ENCODE measurements at places on chromosomes 2 and 18.
A peak's percentile ranks its signal among the peaks of the same experiment; 100 is the strongest.

- DNase-seq: peak; percentile 6
Measured at GRCh38 chr2:128775217-128775913, 456.7 kb upstream of the HS6ST1 start.

DNA sequence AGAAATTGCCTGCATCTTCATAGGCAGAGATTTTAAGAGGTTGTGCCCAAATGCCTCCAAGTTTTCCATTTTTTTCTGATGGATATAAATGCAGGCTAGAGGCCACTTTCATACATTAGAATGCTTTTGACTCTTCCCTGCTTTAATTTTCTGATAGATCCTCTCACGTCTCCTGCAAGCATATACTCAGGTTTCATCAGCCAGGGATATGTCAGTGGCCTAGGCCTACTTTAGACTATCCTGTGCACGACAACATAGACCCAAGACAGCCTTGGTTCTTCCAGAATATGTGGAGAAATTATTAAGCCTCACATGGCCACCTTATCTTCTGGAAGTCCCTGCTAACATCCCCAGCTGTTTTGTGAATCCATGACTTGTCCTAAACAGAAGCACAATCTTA lies 415.9 kb downstream of the TDRD15 start:
- DNase-seq: no peak

GRCh38 chr2:46849046-46849715 lies 66.4 kb downstream of the MCFD2 start:
- no peak for DNase-seq

DNA sequence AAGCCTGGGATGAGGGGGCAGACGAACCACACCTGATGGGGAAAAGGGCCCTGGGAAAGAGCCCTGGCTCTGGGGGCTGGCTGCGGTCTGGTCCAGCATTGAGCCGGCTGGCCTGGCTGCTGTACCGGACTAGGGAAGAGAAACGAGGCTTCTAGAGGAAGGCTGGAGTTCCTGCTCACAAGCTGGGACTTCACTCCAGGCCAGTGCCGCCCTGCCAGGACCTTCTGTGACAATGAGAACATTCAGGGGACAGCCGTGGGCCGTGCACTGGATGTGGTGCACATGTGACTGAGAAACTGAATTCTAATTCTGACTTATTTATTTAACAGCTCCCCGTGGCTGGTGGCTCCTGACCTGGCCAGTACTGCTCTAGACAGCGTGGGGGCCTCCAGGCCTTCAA lies 269.3 kb downstream of the HDAC4 start:
- DNase-seq: no peak

GRCh38 chr2:67702284-67702683 lies 305.2 kb downstream of the ETAA1 start:
- DNase-seq: no peak

GRCh38 chr2:128258218-128258617 lies 60.5 kb downstream of the HS6ST1 start:
- DNase-seq: no peak

GRCh38 chr18:79123948-79124347 lies 54.8 kb downstream of the ATP9B start:
- DNase-seq: no peak

- no peak for DNase-seq
Measured at GRCh38 chr2:40279001-40279400, 172.9 kb downstream of the SLC8A1 start.

DNA sequence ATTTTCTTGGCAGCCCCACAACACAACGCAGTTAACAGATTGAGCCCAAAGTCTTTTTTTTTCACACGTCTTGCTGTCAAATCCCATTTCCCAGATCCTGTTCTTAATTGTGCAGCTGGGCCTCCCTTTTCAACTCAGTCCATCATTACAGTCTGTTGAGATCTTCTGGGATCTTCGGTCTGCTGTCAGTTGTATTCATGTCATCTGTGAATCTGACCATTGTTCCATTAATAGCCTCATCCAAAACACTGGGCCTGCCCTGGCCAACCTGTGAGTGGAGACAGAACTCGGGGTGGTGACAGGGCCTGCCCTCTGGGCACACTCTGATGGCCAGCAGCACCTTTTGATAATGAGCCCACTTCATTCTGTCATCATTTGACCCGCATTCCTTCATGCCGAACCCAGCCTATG lies 39.7 kb upstream of the SEMA4C start:
- no peak for DNase-seq

DNA sequence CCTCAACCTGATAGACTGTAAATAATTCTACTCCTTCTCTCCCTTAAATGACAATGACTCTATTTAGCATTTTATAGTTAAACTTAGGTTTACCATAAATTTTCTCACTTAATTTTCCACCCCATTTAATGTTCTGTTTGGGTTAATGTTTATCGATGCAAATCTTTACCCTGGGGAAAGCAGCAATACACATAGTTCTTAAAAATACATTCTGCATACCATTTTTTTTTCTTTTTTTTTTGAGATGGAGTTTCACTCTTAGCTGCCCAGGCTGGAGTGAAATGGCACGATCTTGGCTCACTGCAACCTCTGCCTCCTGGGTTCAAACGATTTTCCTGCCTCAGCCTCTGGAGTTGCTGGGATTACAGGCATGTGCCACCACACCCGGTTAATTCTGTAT lies 14.0 kb downstream of the STAM2 start:
- no peak for DNase-seq

All from activated CD8-positive, alpha-beta memory T cell treated with anti-CD3 and anti-CD28 coated beads, Interleukin-2, amount 50 U/mL, for 48 hours (primary cell).